ENCODE measurements at places on chromosomes 3 and 15.

DNA sequence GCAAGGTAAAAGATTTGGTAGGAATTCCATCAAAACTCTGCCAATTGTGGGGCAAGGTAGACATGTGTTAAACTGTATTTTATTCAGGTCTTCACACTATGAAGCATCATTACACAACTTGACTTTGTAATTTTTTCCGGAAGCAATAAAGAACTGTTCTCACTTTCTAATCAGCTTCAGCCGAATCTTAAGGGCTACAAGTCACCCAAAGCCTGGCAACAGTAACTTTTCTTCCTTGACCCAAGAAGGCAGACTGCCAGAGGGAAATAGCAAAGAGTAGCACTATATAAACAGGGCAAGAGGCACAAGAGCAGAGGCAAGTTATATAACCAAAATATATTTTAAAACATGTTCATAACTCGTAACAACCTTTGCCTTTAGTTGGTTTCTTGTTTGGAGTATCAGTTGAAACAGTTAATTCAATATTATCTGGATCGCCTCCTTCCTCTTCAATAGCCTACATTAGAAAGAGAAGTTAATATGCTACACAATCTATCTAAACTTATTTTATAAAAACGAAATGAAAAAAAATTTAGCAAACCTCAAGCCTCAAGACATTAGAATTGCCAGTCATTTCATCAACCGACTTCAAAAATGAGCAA lies 1.4 kb downstream of the SLTM start:
- no peak for DNase-seq

DNA sequence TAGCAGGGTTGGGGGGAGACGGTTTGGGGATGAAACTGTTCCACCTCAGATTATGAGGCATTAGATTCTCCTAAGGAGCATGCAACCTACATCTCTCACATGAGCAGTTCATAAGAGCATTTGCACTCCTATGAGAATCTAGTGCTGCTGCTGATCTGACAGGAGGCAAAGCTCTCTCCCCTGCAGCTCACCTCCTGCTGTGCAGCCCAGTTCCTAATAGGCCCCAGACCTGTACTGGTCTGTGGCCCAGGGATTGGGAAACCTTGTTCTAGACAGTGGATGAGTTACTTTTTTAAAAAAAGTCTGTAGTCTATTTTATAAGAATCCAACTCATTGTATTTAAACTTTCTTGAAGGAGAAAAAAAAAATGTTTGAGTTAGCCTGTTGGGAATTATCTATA lies 100.0 kb downstream of the HHLA2 start:
- DNase-seq, result no peak

DNA sequence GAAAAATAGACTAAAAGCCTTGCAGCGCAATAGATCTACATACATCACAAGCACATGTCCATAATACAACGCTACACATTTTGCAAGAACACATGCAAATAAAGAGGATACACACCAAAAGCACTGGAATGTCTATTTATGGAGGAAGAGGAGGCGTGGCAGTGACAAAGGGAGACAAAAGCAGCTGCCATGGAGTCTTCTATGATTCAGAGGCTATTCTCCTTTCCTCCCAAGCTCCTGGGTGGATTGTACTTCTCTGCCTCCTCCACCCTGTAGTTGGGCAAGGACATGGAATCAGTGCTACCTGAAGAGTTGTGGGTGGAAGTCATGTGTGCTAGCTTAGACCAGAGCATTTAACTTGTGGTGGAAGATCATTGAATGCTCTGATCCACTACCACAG lies 57.9 kb upstream of the ABHD2 start:
- DNase-seq, result no peak

- peak; percentile 7 for DNase-seq
These were observed 300.0 kb upstream of the TPM1 start for GRCh38 chr15:62742409-62743171.

DNA sequence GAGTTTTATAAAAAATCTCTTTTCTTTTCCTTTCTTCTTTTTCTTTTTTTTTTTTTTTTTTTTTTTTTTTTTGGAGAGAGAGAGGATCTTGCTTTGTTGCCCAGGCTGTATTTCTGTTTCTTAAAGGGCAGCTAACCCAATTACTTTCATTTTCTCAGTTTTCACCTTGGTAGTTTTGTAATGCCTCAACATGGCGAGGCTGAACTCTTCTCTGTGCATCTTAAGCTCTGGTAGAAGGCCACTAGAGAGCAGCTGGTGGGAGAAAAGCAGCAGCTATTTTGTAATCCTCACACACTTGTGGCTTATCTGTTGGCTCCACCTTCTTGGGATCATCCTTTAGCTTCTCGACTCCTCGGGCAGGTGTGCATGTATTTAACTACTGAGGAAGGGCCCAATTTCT lies 152.2 kb upstream of the MEIS2 start:
- no peak for DNase-seq

All from NCI-H748 treated with DMSO at 0.1 percent for 48 hours (cell line).